ENCODE measurements at places on chromosomes 1 and 21. TPM values are rescaled to one million over a fixed set of nuclear protein-coding genes. Genes with fewer than 3 reads are reported as not detected.

The FLG2 gene
- total RNA-seq: not detected

- no peak for DNase-seq
Observed at GRCh38 chr1:11847667-11848372, at the start of gene NPPA. Gene NPPA (minus strand): TSS chr1:11847783. CDS start chr1:11847684, 99 bp downstream.

DNA sequence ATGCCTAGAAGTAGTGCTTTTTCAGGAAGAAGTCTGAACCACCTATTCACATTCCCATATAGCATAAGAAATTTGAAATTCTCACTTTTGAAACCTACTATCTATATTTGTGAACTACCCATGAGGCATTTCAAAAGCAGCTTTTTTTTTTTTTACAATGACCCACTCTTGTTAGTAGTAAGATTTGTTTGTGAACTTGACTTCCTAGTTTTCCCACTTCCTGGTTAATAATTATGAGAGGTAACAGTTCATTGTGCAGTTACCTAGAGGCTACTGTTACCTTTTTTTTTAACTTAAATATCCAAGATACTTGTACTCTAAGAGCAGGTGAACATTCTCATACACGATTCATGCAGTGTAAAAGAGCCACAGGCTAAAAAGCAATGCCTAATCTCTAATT, 371.7 kb upstream of the ADGRL2 start:
- no peak for DNase-seq

GRCh38 chr1:221334062-221334461, 407.8 kb downstream of the DUSP10 start:
- DNase-seq: no peak

DNA sequence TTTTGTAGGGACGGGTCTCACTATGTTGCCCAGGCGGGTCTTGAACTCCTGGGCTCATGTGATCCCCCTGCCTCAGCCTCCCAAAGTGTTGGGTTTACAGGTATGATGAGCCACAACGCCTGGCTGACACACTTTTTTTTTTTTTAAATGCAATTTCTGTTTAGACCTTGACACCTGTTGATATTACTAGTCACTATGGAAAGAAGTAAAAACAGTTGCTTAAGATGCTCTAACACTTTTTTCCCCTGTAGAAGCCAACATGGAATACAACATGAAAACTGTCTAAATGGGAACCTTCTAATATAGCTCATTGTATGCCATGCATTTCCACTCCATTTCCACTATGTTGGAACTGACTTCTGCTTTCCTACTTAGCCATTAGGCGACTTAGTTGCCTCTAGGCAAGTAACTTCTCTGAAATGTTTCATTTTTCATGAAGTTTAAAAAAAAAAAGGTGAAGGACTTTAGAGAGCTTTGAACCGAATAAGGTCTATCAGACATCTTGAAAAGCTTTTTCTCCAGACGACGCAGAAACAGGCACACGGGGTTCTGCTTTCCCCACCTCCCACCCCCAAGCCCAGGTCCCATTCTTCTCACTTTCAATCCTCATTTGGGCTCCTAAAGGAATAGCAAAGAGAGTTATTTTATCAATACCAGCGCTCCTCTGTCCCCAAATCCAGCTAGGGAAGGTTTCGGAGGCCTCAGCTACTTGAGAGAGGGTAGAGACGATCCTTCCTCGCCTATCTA, 648 bp upstream of the DR1 start:
- no peak for DNase-seq
